Renal cortical epithelial cell (primary cell): ENCODE measurements at places on chromosomes 1 and 21.
A peak's percentile ranks its signal among the peaks of the same experiment; 100 is the strongest.

DNA sequence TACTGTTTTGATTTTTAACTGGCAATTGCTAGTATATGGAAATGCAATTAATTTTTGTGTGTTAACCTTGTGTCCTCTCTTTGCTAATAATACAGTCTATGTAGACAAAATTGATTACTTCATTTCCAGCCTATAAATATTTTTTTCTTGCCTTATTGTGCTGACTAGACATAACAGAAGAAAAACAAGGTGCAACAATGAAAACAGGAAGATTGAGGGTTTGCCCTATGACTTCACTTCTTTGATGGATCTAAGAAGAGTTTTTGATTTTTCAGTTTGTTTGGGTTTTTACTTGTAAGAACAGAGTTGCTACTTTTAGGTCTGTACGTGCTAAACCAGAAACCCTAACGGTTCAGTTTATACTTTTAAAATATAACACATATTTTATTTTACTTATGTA, 8.5 kb upstream of the CNIH4 start:
- DNase-seq, result no peak

- DNase-seq, result peak; percentile 16
These were observed 154.2 kb downstream of the ASTN1 start for GRCh38 chr1:177010211-177010825.

DNA sequence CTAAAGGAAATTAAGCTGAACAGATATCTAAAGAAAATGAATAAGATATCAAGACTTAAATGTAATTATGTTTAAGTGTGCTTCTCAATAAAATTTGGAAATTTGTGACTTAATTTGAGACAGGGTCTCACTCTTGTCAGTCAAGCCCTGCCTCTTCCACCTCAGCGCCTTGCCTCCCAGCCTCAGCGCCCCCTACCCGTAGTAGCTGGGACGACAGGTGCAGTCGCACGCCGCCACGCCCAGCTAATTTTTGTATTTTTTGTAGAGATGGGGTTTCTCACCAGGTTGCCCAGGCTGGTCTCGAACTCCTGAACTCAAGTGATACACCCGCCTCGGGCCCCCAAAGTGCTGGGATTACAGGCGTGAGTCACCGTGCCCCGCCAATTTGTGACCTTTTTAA, 117.0 kb downstream of the CLEC20A start:
- no peak for DNase-seq

- peak; percentile 34 for DNase-seq
These were observed 35.6 kb downstream of the IL23R start for GRCh38 chr1:67201891-67202290.

GRCh38 chr1:155979597-155980343, 1.4 kb upstream of the ARHGEF2 start:
- DNase-seq, result no peak

GRCh38 chr1:10528066-10529014, 53.6 kb downstream of the PEX14 start:
- DNase-seq, result peak; percentile 93

DNA sequence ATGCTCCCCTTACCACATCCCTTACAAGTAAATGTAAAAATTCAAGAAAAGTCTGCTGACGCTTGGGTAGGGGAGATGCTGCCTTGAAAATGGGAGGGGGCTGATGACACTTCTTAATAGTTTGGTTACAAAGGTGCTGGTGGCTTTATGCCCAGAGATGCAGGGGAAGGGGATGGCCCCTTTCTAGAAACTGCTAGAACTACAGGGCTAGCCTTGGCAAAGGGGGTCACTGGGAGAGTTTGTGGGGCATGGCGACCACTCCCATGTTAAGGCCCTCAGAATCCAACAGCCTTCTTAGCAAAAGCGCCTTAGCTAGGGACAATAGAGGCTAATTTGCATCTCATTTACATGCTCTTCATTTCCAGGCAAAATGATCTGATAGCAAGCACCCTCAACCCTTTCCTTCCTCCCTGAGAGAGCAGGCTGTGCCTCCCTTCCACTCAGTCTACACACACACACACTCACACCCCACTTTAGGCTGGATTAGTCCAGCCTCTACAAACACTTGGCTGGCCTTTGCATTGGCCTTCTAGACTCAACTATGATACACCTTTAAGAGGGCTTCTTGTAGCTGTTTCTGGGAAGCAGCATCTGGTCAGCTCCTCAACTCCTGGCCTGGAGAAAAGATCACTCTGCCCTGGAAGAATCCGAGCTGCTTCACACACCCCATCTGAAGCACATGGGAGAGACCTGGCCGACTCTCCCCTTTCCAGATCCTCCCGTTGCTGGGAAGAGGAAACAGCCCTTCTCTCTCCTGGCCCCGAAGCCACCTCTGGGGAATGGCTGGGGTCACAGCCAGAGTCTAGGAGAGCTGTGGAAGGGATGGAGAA, 1.7 kb downstream of the SEMA6C start:
- DNase-seq, result peak; percentile 33

- peak; percentile 54 for DNase-seq
These were observed 5.0 kb downstream of the NOS1AP start for GRCh38 chr1:162074276-162075005.

DNA sequence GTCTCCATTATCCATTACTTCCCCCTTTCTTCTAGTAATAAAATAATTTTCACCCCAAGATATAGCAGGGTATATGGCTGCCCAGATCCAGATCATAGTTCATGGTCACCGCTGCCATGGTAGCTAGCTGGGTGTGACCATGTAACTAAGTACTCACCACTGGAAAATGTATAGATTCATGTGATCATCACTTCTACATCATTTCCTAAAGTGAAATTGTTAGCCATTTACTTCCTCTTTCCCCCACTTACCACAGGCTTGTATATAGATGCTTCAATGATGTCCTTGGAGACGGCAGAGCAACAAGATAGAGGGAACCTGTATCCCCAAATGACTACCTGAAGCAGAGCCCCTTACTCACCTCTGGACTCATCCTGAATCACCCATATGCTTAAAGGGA, 22.7 kb upstream of the EYA3 start:
- no peak for DNase-seq

GRCh38 chr1:80066060-80066459, 1059.5 kb upstream of the ADGRL4 start:
- peak; percentile 70 for DNase-seq

DNA sequence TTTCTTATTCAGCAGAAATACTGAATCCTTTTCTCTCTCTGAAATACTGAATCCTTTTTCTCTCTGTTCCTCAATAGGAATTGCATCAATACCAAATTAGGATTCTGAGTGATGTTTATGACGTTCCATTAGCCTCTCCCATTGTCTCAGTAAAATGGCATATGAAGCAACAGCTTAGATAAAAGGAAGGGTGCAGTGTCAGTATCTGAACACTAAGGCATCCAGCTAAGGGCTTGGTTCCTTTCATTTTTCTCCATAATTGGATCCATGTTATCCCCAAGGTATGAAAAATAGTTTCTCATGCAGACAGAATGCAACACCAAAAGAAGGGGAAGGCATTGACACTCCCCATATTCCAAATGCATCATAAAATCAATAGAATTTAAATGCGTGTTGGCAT, 61.5 kb upstream of the RAVER2 start:
- DNase-seq, result no peak

DNA sequence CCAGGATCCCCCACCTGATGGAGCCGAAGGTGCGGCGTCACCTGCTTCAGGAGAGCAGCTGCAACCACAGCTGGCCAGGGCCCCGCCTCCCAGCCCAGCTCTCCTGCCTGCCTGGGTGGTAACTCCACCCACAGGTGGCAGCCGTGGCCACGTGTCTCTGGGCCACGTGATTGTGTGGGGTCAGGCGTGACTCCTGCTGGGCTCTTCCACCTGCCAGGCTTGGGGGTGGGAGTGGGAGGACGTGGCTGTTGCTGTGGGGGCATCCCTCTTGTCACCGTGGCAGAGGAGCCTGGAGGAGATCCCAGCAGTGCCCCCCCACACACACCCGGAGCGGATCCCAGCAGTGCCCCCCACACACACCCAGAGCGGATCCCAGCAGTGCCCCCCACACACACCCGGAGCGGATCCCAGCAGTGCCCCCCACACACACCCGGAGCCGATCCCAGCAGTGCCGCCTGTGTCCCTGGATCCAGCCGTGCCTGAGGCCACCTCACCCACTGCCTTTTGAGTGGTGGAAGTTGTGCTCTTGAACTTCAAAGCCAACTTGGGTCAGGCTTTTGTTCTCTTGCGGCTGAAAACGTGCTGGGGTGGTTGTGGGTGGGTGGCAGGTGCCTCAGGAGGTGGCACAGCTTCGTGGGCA, 32.2 kb downstream of the POFUT2 start:
- no peak for DNase-seq

DNA sequence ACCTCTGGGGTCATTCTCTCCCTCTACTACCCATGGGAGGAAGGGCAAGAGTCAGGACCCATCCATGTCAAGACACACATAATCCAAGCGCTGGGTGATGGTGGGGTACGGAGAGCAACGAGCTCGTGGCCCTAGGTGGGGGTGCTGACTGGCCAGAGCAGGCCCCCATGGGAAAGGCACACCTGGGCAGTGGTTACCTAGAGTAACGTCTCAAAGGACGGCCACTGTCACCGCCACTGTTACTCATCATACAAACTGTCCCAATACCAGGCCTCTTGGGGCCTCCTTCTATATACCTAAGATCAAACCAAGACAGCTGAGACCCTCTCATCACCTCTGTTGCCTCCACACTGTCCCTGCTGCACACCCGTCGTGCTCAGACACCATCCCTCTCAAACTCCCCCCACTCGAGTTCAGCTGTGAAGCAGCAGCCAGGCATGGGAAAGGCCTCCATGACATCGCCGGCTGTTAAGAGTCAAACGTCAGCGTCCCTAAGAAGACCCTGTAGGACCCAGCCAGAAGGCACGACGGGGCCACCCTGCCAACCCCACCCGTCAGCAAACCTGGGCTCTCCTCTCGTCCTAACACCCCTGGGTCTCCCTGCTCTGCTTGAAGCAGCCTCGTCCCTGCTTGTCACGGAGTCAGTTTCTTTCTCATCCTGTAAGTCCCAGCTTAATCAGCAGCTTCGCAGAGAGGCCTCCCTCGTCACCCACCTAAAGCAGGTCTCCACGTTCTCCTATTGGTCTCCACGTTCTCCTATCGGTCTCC, 15.3 kb downstream of the NPHP4 start:
- DNase-seq, result no peak

DNA sequence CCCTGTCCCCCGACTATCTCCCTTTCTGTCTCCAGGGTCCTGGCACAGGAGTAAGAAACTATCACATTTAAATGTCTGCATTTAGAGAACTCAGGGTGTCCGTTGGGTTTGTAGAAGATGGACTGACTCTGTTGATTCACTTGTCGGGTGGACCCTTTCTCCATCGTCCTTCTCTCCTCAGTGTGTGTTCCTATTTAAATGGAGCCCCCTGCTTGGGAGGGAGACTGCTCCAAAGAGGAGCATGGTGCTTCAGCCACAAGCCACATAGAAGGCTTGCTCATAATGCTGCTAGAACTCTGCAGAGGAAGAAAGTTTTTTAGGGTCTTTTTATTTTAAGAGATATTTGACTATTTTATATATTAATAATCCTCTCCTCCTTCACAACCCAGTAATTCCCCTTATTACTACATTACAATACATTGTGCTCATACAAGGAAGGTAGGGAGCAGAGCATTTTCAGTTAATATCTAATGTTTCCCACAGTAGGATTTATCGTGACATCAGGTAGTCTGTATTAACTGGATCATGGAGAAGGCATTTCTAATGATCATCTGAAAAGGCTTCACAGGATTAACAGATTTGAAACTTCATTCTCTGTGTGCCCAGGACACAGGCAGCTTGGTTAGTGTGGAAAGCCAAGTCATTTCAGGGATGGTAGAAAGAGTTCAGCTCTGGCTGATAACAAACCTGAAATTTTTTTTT, 13.8 kb downstream of the FGGY start:
- DNase-seq, result no peak

GRCh38 chr1:24641646-24642151, 1.4 kb upstream of the SRRM1 start:
- no peak for DNase-seq

- no peak for DNase-seq
These were observed 45.5 kb upstream of the LRIG2 start for GRCh38 chr1:113027449-113027848.

DNA sequence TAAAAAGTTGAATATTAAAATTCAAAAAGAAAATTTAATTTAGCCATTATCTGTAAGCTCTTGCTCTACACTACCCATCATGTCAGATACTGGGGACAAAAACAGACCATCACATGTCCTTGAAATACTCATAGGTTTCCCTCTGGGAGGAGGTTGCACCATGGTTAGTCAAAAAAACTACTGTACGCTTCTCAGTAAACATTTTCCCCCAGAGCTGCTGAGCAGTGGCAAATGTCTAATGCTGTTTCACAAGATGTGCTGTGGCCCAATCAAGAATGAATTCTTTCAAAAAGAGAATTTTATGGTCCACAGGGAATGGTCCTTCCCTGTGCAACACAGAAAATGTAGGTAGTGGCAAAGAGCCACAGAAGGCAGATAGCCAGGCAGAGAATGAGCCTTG, 6.1 kb downstream of the SLC25A24 start:
- no peak for DNase-seq

DNA sequence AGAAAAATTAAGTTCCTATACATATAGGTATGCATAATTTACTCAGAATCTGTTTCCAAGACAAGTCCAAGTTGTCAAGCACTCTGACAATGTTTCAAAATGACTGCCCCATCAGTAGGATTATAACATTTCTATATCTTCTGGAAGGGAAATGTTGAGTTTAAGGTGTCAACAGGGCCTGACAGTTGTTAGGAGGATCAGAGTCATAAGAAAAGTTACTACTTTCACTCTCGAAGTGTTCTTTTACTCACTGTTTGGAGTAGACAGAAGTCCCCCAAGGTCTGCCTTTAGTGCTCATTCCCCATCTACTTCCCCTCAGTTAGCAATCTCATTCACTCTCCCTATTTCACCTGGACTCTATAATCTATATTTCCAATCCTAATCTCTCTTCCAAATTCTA, 20.6 kb upstream of the MAGI3 start:
- DNase-seq, result no peak

DNA sequence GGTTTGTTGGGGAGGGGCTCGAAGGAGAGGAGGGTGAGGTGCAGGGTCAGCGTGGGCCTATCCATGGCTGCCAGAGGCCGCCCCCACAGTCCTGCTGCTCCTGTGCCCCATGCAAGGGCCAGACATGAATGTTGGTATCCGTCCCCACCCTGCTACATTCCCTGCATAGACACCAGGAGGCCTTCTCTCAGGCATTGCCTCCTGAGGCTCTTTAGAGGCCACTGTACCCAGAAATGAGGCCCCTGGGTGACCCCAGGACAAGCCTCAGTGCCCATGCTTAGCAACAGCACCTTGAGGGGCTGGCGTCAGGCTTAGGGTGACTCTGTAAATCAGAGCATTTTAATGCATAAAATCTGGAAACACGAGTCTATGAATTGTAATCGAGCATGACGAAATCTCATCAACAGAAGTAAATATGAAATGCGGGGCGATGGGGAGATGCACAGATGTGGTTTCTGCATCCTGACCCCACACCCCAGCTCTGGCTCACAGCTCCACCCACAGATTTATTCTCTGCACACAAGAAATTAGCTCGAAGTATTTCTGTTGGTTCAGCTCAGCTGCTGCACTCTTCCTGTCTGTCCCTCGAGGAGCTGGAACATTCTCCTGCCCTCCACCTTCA, 124.0 kb upstream of the CSF3R start:
- no peak for DNase-seq

GRCh38 chr1:83626603-83627002, 372.3 kb downstream of the TTLL7 start:
- no peak for DNase-seq
